Activated naive CD4-positive, alpha-beta T cell treated with anti-CD3 and anti-CD28 coated beads, Interleukin-2, amount 50 U/mL, for 72 hours (primary cell): ENCODE measurements at places on chromosomes 1 and 21. TPM values are rescaled to one million over a fixed set of nuclear protein-coding genes. Genes with fewer than 3 reads are reported as not detected.
A peak's percentile ranks its signal among the peaks of the same experiment; 100 is the strongest.

DNA sequence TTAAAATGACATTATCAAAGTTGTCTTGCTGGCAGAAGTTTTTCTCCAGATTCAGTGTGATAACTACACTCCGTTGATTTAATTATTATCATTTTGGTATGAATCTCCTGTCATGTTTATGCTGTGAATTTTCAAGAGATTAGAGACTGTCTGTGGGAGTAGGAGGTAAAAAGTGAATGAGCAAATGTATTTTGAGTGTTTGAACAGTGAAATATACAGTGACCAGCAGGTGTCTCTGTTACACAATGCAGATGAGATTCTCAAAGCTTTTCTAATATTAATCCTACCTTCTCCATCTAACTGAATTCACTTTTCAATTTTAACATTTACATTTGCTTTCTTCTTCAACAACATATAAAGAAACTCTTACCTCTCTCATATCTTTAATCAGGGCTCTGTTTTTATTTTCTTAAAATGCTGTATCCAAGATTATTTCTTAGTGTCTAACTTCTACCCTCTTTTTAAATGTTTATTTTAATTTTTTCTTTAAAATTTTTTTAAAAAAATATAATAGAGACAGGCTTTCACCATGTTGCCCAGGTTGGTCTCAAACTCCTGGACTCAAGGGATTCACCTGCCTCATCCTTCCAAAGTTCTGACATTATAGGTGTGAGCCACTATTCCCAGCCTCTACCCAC, 20.9 kb upstream of the HSPA13 start:
- DNase-seq, result no peak

DNA sequence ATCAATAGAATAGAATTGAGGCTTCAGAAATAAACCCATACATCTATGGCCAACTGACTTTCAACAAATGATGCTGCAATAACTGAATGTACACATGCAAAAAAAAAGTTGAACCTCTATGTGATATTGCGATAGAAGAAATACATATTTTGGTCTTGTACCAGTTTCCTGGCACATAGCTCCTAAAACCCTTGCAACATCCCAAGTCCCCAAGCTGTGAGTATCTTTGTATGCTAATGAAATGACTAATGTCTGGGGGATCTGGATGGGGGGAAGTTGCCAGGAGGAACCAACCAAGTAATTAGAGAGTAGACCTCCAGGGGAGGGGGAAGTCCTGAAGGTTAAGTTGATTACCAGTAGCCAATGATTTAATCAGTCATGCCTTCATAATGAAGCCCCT, 24.4 kb downstream of the BLZF1 start:
- DNase-seq, result no peak

DNA sequence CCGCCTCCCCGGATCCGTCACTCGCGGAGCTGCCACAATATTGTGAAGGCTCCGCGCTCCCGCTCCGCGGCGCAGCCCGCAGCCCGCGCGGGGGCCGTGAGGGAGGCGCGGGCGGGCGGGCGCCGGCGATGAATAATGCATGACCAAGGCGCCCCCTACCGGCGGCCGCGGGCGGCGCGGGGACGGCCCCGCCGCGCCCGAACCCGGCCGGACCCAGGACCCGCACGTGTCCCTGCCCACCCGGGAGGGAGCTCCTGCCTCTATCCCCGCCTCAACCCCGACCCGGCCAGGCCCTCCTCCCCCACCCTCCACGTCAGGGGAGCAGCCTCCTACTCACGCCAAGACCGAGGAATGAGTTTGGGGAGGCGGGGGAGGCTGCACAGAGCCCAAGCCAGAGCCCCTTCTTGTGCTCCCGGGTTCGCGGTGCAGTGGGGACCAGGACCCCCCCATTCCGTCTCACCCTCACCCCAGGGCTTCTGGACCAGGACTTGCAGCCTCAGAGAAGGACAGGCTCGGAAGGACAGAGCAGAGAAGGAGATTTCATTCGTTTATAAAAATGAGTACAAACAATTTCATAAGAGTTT, 70.8 kb upstream of the CASZ1 start:
- DNase-seq, result peak; percentile 74

GRCh38 chr1:184289825-184290550, 96.8 kb upstream of the C1orf21 start:
- no peak for DNase-seq

GRCh38 chr1:32889731-32890278, 3.5 kb downstream of the HPCA start:
- no peak for DNase-seq

DNA sequence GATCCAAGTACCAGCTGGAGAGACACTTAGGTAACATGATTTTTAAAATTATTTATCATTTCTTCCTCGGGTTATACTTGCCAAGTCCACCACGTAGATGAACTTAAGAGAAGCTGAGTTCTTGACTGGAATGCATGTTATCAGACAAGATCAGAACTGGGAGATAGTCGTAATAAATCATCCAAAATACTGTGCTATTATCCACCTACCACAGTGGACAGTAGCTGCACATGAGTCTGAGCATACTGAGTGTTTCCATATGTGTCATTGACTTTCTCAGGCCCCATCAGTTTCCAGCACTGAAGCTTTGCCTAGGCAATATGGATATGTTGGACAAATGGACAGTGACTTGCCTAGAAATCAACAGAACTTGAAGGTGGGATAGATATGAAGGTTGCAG, 77.9 kb upstream of the RRP15 start:
- no peak for DNase-seq

- DNase-seq, result no peak
Observed at GRCh38 chr1:238248356-238248755, 357.6 kb upstream of the ZP4 start.

- no peak for DNase-seq
Observed at GRCh38 chr1:35838693-35839245, 31.0 kb downstream of the AGO4 start.

DNA sequence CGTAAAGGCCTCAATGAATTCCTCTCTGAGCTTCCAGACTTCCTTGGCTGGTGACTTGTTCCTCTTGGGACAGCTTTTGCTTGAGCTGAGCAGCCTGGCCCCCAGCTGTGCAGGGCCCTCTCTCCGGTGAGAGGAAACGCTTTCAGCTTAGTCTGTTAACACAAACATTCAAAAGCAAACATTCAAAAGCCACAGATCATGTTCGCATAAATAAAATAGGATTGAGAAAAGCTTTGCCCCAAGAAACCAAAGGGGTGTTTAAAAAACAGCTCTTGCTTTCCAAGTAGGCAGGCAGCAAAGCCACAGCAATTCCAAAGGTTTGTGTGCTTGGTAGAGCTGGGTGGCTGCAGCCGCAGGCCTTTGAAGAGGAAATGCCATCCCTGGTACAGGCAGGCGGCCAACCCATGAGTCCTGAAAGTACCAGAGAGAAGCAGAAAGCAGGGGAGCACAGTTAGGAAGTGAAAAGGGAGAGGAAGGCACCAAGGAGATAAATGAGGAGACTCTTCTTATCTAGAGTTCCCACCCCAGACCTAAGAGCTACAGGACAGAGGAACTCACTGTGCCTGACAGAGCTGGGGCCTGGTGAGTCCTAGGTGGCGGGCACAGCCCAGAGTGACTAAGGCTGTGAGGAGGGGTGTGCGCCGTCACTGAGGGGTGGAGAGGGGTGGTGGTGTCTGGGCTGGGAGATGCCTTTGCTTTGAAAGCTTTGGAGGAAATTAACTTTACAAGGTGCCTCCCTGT, 48.4 kb downstream of the CCN1 start:
- DNase-seq, result no peak

DNA sequence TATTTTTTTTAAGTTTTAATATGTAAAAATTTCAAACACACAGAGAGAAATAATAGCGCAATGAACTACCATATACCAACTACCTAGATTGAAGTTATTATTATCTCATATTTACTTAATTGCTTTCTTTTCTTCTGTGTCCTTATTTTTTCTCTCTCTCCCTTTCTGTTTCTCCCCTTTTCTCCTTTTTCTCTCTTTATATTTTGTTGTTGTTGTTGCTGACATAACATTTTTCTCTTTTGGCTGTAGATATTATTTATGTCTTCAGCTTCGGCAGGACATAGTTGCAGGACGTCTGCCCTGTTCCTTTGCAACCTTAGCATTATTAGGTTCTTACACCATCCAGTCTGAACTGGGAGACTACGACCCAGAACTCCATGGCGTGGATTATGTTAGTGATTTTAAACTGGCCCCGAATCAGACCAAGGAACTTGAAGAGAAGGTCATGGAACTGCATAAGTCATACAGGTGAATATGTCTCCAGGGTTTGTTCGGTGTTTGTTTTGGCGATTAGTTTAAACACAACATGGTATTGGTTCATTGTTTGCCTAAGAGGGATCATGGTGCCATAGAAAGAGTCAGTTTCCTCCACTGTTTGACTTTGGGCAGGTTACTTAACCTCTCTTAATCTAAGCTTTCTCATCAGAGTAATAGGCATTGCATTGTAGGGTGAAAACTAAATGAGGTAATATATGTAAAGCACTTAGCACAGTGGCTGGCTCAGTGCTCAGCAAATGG, 103.8 kb downstream of the EPB41 start:
- no peak for DNase-seq

DNA sequence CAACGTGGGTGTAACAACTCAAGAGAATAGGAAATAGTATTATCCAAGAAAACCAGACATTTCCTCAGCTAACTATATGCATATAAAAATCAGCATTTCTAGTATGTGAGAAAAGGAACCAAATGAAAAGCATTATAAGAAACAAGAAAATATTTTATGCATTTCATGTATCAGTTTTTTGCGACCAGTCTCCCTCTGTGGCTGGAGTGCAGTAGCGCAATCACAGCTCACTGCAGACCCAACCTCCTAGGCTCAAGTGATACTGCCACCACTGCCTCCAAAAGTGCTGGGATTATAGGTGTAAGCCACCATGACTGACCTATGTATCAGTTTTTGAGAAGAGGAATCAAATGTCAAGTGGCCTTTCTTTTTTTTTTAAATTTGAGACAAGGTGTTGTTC, 31.0 kb downstream of the SLC16A1 start:
- DNase-seq, result no peak

GRCh38 chr1:29105822-29106221, 17.9 kb downstream of the TMEM200B start:
- no peak for DNase-seq

- DNase-seq, result no peak
Observed at GRCh38 chr1:2811533-2811918, 10.0 kb upstream of the TTC34 start.

GRCh38 chr21:41358193-41359166, 3.3 kb upstream of the MX2 start:
- no peak for DNase-seq

GRCh38 chr1:162639718-162640117, 7.5 kb downstream of the DDR2 start:
- DNase-seq, result no peak

GRCh38 chr1:17377325-17377953, 5.4 kb downstream of the PADI6 start:
- DNase-seq, result no peak

DNA sequence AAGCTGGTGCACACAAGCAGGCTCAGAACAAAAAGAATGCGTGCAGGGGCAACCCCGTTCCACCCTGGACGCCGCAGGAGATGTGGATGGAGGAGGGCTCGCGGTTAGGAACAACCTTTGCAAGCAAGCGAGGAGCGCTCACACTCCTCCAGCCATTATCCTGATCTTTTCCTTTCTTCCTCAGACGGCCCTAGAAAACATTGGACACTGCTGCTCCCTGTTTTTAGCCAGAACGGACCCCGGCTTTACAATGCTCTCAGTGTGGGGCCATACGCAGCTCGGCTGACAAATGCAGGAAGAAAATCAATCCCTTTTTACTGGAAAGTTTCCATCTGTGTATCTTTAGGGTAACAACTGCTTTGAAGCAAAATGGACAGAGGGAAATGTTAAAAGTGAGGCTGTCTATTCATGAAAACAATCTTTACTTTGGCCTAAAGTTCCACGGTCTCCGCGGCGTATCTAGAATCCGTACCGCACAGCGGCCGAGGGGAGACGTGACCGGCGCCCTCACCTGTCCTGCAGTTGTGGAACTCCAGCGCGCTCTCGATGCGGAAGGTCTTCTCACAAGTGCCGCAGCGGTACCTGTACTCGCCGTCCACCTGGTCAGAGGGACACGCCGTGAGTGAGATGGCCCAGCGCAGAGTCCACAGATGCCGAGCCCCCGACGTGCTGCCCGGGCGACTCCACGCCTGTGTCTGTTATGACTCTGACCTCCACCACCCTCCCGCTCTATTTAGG, 44.0 kb downstream of the PRDM15 start:
- DNase-seq, result no peak

GRCh38 chr1:78054559-78054958, 8.8 kb downstream of the GIPC2 start:
- no peak for DNase-seq

GRCh38 chr1:19877821-19878636, 4.2 kb upstream of the OTUD3 start:
- no peak for DNase-seq

Gene TMEM82
- total RNA-seq, result not detected

Gene CALML6
- 2.6 TPM for total RNA-seq

Gene PEAR1
- 0.53 TPM for total RNA-seq

Gene FPGT
- 15.3 TPM for total RNA-seq

Gene SOX13
- total RNA-seq, result not detected

Gene SSX2IP
- total RNA-seq, result 11.2 TPM

Gene LMX1A
- total RNA-seq, result not detected

Gene MTOR
- 46.1 TPM for total RNA-seq

Gene USP1
- total RNA-seq, result 59.7 TPM

Gene MROH9
- total RNA-seq, result not detected

Gene FCGR3A
- total RNA-seq, result 0.16 TPM
